ENCODE measurements at places on chromosomes 3 and 15.

DNA sequence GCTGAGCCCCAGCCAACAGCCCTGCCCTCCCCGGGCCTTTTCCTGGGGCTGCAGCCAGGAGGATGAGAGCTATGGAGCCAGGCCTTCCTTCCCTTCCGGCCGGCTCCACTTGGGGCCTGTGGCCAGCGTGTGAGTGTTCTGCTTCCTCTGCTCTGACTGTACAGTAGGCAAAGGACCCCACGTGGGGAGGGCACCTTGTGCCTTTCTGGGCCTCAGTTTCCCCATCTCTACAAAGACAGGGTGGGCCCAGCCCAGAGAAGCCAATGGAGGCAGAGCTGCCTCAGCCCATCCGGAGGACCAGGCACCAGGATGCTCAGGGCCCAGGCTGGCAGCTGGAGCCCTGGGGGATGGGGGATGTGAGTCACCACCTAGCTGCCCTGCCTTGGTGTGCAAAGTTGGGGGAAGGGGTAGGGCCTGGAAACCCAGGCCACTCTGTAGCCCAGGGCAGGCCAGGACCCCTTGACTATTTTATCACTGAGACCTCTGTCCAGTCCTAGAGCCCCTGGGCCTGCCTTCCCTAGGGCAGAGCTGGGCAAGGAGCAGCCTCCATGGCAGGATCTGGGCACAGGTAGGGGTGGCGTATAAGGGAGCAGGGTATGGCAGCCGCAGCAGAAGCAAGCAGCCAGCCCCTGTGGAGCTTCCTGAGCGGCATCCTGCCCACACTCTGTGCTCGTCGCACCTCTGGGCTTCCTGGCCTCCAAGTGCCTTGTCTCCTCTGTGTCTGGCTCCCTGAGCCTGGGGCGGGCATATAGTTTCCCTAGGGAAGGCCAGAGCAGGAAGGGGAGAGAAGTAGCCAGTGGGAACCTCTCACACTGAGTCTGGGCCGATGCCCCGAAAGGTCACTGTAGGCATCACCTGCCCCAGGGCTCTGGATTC is 1.8 kb downstream of the PSTPIP1 start:
- DNase-seq = no peak

DNA sequence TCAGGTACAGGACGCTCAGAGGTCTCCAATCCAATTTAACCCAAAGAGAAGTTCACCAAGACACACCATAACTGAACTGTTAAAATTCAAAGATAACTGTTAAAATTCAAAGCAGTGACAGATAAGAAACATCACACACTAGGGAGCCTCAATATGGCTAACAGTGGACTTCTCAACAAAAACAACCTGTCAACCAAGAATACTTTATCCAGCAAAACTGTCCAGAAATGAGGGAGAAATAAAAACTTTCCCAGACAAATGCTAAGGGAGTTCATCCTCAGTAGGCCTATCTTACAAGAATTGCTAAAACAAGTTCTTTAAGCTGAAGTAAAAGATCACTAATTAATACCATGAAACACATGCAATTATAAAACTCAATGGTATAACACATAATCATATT is 36.3 kb upstream of the MYLK start:
- no peak for DNase-seq

DNA sequence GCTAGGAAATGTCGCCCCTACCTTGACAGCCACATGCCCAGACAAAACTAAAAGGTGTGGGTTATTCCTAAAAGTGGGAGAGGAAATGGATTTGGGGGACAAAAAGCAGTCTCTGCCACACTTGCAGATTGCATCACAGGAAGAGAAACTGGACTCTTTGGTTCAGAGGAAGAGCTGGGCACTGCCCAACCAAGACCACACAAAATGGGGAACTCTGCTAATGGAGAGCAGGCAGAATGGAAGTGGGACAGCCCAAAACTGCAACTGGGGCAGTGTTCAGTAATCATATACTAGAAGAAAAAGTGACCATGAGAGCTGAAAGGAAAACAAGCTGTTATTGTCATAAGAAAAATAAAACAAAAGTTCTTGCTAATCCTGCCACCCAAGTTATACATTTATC is 138.9 kb upstream of the FRMD4B start:
- DNase-seq = no peak

DNA sequence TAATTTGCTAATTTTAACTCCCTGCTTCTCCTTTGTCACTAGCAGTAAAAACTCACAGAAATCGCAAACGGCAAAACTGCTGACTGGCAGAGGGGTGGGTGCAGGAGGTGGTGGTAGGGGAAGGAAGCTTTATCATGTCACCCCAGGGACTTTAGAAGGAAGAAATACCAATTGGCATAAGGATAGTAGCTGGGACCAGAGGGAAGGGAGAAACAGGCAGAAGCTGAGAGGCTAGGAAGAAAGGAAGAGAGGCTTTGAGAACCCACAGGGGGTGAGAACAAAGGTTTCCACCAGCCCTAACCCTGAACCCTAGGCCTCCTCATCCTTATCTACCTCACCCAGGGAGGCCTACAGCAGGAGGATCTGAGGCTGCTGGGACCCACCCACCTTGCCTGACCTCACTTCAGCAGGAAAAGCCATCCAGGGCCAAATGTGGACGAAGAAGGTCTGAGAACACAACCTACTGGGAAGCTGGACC is 10.7 kb downstream of the ITGB5 start:
- no peak for DNase-seq

DNA sequence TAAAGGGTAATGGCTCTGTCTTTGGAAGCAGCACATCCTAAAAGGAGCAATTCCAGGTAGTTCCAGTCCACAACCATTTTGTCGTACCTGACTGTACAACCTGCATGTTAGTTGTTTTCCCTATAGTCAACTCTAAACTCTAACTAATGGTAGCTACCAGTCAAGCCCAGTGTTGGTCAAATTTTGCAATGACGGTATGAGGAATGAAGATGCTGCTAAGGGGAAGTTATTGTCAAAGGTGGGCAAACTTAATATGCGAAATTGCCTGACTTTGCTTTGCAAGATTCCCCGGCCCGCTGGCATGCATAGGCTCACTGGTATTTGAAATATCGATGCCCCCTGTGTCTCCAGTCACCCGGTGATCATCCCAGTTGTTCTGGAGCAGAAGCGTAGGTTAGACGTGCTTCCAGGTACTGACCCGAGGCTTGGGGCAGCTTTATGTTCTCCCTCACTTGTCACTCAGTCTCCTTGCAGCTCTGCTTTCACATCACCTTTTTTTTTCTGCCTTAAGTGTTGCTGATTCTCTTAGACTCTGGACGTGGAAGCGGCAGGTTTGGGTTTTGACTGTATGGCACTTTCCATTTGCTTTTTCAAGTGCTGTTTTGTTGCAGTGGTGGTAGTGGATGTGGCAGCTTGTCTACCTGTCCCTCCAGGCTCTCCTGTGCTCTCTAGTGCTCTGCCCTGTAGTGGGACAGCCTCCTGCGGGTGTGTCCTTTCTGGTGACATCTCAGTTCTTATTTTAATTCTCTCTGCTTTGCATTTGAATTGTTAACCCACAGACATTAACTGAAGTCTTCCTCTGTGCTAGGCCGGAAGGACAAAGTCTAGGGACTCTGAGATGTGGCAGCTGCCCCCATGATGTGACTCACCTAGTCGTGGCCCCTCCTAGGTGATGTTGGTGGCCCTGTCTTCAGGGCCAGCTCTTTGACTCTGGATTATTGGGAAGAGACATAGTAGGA is 95.8 kb upstream of the UMPS start:
- DNase-seq = no peak

- no peak for DNase-seq
These were observed 112.4 kb downstream of the ADCY5 start for GRCh38 chr3:123336441-123336851.

GRCh38 chr3:127611251-127611650 is 13.0 kb downstream of the MCM2 start:
- DNase-seq = no peak

DNA sequence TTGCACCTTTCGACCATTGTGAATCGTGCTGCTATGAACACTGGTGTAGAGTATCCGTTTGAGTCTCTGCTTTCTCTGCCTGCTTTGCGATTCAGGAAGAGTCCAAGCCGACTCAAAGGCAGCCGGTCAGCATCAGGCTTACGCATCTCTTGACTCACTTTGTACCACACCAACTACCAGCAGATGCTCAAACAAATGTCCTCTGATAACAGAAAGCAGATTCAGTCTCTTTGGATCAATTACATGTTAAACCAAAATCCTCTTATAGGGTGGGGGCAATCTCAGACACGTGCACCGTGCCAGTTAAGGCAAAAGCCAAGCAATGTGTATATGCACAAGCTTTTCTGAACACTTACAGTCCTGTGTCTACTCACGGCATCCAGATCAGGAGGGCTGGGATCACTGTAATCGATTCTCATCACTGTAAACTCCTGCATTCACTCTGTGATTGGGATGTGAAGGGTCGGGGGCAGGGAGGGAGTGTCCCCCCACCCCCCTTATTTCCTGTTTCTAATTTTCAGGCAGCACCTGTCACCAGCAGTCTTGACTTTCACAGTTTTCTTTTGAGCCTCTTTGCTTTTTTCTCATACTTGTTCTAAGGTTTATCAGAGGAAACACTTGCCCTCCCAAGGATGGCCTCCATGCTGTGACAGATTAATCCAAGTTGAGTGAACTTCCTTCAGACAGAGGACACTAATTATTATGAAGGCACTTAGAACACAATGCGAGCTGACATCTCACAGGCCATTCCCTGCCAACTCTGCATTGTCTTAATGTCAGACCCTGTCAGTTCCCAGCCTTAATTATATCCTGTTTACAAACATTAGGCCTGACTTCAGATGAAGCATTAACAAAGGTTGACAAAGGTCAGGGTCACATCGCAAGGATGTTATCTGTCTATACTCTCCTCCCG is 153.5 kb downstream of the MECOM start:
- no peak for DNase-seq

- DNase-seq = no peak
These were observed 162.5 kb upstream of the CHRNA7 start for GRCh38 chr15:31867536-31868442.

DNA sequence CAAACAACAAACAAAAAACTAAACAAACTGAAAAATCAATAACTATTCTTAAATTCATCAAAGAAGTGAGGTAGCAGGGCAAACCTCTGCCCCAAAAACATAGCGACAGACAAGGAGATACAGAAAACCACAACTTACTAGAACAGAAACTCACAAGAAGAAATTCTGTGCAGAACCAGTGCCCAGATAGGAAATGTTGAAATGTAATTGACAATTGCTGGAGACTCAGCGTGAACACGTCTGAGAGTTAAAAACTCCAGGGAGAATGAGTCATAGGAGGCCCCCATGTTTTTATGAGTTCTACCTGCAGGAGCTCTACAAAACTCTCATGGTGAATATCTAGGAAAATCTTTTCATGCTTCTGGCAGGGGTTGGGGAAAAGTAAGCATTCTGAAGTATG is 95.5 kb upstream of the SETMAR start:
- DNase-seq = no peak

DNA sequence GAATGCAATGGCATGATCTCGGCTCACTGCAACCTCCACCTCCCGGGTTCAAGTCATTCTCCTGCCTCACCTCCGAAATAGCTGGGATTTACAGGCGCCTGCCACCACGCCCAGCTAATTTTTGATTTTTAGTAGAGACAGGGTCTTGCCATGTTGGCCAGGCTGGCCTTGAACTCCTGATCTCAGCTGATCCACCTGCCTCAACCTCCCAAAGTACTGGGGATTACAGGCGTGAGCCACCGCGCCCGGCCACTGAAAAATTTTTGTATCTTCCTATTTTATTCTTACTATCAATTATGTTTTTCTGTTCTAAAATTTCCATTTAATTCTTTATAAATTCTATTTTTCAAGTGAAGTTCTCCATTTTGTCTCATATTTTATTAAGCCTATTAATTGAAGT is 730.4 kb downstream of the EDEM1 start:
- no peak for DNase-seq

DNA sequence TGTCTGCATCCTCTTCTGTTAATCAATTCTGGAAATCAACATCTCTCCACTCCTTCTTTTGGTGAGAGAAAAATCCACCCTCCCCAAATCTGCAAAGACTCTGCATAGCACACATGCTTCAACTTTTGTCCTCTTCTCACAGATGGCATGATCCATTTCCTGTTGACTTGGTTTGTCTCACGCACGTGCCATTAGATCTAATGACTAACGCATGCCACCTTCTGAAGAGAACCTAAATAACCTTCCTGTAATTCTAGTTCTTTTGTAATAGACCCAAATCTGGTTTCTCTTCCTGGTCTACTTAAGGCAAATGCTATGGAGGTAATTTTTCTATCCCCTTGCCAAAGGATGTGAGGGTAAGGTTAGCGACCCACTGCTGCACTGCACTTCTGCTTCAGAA is 51.0 kb upstream of the ATOSA start:
- no peak for DNase-seq

GRCh38 chr15:50140098-50140497 is 21.1 kb upstream of the ATP8B4 start:
- DNase-seq = no peak

DNA sequence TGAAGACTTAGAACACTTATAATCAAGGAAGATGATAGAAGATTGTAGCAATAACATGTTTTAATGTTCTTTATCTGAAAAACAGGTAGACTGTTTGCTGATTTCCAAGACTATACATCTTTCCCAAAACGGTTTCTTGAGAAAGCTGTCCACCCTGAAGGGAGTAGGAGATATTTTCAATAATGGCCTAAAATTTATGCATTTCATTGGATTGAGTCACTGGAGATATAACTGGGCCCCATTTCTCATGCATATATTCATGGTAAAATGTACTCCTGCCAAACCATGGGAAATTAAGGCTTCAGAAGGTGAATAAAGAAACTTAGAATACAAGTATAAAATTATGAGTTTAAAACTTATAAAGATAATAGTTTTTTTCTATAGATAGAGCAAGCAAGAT is 143.9 kb downstream of the LSAMP start:
- no peak for DNase-seq

DNA sequence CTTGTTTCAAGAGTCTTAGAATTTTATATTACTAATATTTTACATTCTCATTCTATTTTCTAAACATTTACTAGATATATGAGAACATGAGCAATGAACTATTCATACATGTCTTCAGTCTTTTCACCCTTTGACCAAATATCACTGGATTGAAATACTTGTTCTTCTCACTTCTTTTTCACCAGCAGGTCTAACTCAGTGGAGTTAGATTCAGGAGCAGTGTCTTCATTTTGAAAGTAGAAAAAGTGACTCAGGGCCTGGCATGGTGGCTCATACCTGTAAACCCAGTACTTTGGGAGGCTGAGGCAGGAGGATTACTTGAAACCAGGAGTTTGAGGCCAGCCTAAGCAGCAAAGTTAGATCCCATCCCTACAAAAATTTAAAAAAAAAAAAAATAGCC is 70.8 kb downstream of the USP13 start:
- DNase-seq = no peak

GRCh38 chr3:160876643-160877042 is 120.6 kb downstream of the PPM1L start:
- no peak for DNase-seq

GRCh38 chr3:97835761-97836160 is 13.9 kb downstream of the CRYBG3 start:
- DNase-seq = peak; percentile 45

- no peak for DNase-seq
These were observed 55.5 kb downstream of the LRRC28 start for GRCh38 chr15:99306694-99307338.

- DNase-seq = no peak
These were observed 6.6 kb upstream of the TPM1 start for GRCh38 chr15:63035977-63036376.

- DNase-seq = no peak
These were observed 65.4 kb upstream of the P2RY1 start for GRCh38 chr3:152769523-152769922.

All from non-pigmented ciliary epithelial cell (primary cell).